ENCODE measurements at places on chromosomes 5 and 9. TPM values are rescaled to one million over a fixed set of nuclear protein-coding genes. Genes with fewer than 3 reads are reported as not detected.

- H3K27me3 ChIP-seq: no peaks in the 10 kb centered on the region
- peaks cover 18% of the 10 kb centered on the region for H3K36me3 ChIP-seq
- peaks cover 54% of the 10 kb centered on the region for H3K4me1 ChIP-seq
- H3K4me3 ChIP-seq: no peak overlapping the region
Observed at GRCh38 chr9:127955294-127956015, 17.8 kb upstream of the DPM2 start.

GRCh38 chr5:167696558-167697314, 594.7 kb upstream of the WWC1 start:
- DNase-seq: no peak
- no peak overlapping the region for H3K27ac ChIP-seq
- H3K27me3 ChIP-seq: no peaks in the 10 kb centered on the region
- no peak overlapping the region for H3K4me3 ChIP-seq
- H3K4me1 ChIP-seq: no peaks in the 10 kb centered on the region
- H3K36me3 ChIP-seq: no peaks in the 10 kb centered on the region

DNA sequence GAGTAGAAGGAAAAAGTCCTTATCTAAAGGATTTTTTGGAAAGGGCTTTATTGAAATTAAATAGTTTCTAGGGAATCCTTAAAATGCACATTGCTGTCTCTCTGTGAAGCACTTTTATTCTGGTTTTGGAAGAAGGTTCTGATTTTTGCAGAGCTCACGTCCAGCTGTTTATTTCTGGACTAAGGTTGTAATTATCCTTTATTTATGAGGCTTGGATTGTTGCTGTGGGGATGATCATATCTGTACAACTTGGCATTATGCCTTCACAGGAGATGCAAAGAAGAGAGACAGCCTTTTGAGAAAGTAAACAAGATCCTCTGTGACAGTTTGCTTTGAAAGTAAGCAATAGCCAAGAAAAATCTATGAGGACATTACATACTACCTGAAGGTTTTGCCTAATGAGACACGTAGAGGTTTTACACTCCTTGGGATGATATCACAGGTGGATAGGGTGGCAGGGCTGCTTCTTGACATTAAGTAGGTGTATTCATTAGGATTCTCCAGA, 14.6 kb downstream of the SMARCA2 start:
- no peak overlapping the region for H3K27ac ChIP-seq
- DNase-seq: no peak
- no peaks in the 10 kb centered on the region for H3K27me3 ChIP-seq
- peaks cover 58% of the 10 kb centered on the region for H3K36me3 ChIP-seq
- no peak overlapping the region for H3K4me3 ChIP-seq

DNA sequence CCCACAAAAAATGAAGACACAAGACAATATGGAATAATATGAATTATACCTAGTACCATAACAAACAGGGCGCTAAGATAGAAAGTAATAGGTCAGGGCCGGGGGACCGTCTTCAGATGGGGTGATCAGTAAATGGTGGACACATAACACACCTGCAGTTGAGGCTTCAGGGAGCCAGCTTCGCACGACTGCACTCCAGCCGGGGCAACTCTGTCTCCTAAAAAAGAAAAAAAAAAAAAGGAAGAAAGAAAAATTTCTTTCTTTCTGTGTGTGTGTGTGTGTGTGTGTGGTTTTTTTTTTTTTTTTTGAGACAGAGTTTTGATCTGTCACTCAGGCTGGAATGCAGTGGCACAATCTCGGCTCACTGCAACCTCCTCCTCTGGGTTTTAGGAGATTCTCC, 75.0 kb upstream of the HSPA9 start:
- H3K36me3 ChIP-seq: no peaks in the 10 kb centered on the region
- no peak overlapping the region for H3K27ac ChIP-seq
- H3K4me3 ChIP-seq: no peak overlapping the region
- DNase-seq: no peak

DNA sequence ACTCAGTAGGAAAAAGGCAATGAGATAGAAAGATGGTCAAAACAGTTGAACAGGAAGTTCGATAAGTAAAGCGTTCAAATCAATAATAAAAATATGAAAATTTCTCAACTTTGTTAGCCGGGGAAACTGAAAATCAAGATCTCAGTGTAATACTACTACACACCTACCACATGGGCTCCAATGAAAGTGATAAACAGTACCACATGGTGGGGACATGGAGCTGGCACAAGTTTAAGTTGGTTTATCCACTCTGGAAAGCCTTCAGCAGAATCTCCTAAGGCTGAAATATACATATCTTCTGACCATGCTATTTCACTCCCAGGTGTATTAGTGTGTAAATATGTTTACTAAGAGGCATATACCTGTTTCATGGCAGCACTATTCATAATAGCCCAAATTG, 126.8 kb downstream of the NXNL2 start:
- H3K27ac ChIP-seq: no peak overlapping the region
- no peak for DNase-seq
- no peaks in the 10 kb centered on the region for H3K4me1 ChIP-seq
- H3K27me3 ChIP-seq: peaks cover 4% of the 10 kb centered on the region

GRCh38 chr9:110133608-110134210, 74.2 kb downstream of the C9orf152 start:
- no peak overlapping the region for H3K27ac ChIP-seq
- H3K27me3 ChIP-seq: peaks cover 7% of the 10 kb centered on the region
- no peak overlapping the region for H3K4me3 ChIP-seq
- peaks cover 3% of the 10 kb centered on the region for H3K36me3 ChIP-seq
- no peaks in the 10 kb centered on the region for H3K4me1 ChIP-seq
- no peak for DNase-seq

DNA sequence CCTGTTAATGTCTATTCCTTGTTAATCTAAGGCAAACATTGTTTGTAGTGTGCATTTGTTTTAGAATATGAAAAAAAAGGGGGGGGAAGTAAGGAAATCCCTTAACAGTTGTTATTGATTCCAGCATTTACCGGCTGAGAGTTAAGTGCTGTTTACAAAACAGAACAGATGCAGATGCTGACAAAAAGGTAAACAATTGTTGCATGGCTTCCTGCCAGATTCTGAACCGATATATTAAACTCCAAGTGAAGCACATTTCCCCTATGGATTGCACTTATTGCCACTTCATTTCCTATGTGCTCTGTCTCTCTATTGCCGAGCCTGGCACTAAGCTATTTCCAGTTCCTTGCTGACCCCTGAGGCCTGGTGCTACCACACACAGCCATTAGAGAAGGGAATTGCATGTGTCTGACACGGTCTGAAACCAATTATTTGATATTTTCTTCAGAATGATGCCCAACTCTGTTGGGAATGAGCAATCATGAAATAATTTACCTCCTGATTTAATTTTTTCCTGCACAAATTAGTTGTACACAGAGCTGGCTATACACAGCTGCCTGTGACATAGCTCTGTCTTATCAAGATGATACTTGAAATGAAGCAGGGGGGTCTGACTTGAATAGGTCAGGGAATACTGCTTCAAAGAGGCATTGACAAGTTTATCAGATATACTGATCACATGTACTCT, 109.8 kb downstream of the KIAA0825 start:
- DNase-seq: no peak
- H3K36me3 ChIP-seq: no peaks in the 10 kb centered on the region
- H3K27me3 ChIP-seq: no peaks in the 10 kb centered on the region

- H3K27me3 ChIP-seq: peaks cover 32% of the 10 kb centered on the region
- H3K4me3 ChIP-seq: no peak overlapping the region
- DNase-seq: no peak
- H3K4me1 ChIP-seq: peaks cover 8% of the 10 kb centered on the region
- peak overlapping the region; percentile 12 for H3K27ac ChIP-seq
Observed at GRCh38 chr5:10552183-10553143, 11.4 kb upstream of the ANKRD33B start.

DNA sequence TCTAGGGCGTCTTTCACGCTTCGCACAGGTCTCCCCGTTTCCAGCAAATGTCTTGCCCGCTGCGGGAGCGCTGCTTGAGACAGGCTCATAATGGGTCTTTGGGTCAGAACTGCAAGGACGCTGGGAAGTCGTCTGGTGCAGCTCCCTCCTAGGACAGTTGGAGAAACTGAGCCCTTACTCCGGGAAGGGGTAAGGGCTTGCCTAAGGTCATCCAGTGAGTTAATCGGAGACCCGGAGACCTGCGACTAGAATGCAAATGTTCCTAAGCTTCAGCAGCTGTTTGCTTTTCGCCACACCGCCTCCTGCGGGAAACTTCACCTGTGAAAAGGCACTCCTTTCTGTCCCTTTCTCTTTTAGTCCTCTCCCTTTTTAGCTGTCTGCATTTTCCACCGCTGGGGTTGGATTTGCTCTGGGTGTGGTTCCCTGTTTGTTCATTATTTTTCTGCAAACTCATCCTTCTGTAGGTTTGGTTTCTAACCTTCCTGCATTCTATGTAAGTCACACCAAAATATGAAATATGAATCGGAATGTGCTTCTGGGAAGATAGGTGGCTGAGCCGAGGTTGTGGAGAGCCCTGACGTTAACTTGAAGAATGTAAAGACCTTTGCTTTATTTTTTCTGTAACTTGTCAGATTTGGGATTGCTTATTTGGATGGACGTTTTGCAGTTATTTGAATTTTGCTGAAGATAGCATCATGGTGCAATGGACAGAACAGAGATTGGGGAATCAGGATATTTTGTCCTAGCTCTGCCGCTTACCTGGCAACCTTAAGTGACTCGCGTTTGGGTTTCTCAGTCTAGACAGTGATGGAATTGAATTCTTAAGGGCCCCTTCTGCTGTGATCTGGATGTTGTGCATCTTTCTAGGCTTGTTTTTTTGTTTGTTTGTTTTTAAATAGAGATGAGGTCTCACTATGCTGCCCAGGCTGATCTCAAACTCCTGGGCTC, 909 bp downstream of the SLC36A1 start:
- peak; percentile 45 for DNase-seq
- H3K27me3 ChIP-seq: peaks cover 29% of the 10 kb centered on the region
- H3K27ac ChIP-seq: peak overlapping the region; percentile 79
- H3K4me3 ChIP-seq: peak overlapping the region; percentile 82
- peaks cover 23% of the 10 kb centered on the region for H3K4me1 ChIP-seq

Gene NPR3
- not detected for total RNA-seq

All from activated CD8-positive, alpha-beta memory T cell treated with anti-CD3 and anti-CD28 coated beads, Interleukin-2, amount 10 ng/mL, durations not matched to agents 7 days and 5 days (primary cell).